Endothelial cell of umbilical vein (primary cell): ENCODE measurements at places on chromosomes 11 and 22. TPM values are rescaled to one million over a fixed set of nuclear protein-coding genes. Genes with fewer than 3 reads are reported as not detected.

Gene FADS3
- polyA plus RNA-seq: 346 and 506 TPM in 2 replicates

Gene SRRD
- polyA plus RNA-seq: 21.4 and 23.4 TPM in 2 replicates

Gene OR52K2
- polyA plus RNA-seq: not detected in 2 replicates

Gene OR5A1
- polyA plus RNA-seq: not detected in 2 replicates

Gene GDPD4
- polyA plus RNA-seq: not detected in 2 replicates

Gene PRR14L
- polyA plus RNA-seq: 10.9 and 13.1 TPM in 2 replicates

DNA sequence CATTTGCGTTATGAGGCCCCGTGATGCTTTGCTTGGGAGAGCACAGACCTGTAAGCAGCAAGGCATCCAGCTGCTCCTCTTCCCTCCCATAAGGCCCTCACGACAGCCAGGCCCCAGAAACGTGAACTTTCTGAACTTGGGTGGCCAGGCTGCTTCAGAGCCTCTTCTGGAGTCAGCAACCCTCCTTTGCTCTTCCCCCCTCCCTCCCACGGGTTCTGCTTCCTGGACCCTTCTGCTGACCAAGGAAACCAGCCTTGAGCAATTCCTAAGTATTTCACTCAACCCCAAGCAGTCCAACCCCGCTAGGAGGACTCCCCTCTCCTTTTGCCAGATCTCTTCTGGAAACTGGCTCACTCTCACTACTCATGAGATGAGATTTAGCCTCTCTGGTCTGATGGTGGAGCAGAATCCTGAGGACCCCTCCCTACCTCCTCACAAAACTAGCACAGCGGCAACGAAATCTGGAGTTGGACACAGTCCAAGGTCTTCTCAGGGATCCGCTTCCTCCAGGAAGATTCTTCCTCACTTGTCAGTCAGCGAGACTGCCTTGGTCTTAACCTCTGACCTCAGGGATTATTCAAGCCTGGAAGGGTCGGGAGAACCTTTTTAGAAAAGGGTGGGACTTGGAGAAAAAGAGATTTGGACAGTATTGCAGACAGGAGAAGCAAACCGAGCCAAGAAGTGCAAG, 86.2 kb downstream of the UBASH3B start:
- H3K27me3 ChIP-seq: no peaks in the 10 kb centered on the region
- peaks cover 24% of the 10 kb centered on the region for H3K4me1 ChIP-seq
- H3K4me3 ChIP-seq: no peak overlapping the region
- no peak overlapping the region for H3K27ac ChIP-seq
- no peak for DNase-seq

DNA sequence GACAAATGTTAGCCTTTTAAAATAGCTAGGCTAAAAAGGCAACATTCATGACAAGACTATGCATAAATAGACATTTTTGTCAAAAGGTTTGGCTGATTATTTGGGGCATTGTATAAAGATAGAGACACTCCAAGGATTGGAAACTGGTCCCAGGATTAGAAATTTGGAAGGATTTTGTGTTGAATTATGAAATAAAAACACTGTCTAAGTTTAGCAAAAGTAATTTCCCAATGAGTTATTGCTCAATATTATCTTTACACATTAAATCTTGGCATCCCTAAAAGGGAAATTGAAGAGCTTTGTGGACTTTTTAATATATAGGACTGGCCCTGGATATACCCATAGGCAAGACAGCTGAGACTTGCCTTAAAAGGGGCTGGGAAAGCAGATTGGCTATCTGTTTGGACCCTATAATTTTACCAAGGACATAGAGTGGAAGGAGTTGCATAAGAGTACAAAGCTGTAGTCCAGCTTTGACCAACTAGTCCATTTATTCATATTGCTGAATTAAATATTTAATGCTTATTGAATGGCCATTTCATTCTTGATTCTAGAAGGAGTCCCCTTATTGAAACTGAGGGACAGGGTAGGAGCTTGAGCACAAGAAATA, 382.7 kb downstream of the METTL15 start:
- no peak overlapping the region for H3K27ac ChIP-seq
- DNase-seq: no peak
- H3K4me1 ChIP-seq: no peaks in the 10 kb centered on the region
- no peaks in the 10 kb centered on the region for H3K36me3 ChIP-seq
- H3K27me3 ChIP-seq: no peaks in the 10 kb centered on the region

- no peak for DNase-seq
- H3K4me3 ChIP-seq: no peak overlapping the region
- H3K36me3 ChIP-seq: no peaks in the 10 kb centered on the region
Observed at GRCh38 chr22:45533703-45534102, 31.0 kb downstream of the FBLN1 start.

DNA sequence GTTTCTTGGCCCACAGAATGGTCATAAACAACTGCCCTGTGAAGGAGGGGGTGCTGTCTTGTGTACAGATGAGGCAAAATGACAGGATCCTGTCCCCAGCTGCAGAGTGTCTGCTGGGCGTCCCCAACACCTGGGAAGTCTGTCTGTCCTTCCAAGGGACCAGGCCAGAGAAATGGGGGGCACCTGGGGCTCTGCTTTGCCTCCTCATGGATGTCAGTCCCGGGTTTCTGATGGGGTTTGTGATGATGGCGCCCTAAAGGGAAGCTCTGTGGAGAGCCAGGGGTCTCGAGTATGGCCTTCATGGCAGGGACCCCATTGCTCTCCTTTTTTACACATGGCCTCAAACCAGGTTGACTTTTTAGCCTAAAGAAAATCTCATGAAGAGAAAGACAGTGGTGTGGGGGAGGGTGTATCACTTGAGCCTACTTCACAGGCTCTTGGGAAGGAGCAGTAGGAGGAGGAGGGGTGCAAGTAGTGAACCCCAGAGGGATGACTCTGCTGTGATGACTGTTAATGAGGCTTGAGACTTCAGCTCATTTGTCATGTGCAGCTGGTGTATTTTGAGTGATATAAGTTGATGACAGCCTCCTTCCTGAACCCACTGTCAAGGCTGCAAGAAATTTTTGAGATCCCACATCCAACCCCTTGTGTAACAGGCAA, 40.6 kb upstream of the TUB start:
- no peaks in the 10 kb centered on the region for H3K36me3 ChIP-seq
- H3K4me3 ChIP-seq: no peak overlapping the region
- no peaks in the 10 kb centered on the region for H3K4me1 ChIP-seq

- H3K36me3 ChIP-seq: no peaks in the 10 kb centered on the region
- DNase-seq: no peak
- H3K27me3 ChIP-seq: no peaks in the 10 kb centered on the region
- no peak overlapping the region for H3K27ac ChIP-seq
- no peak overlapping the region for H3K4me3 ChIP-seq
- H3K4me1 ChIP-seq: no peaks in the 10 kb centered on the region
Observed at GRCh38 chr22:46486996-46487717, 50.3 kb downstream of the CELSR1 start.

- DNase-seq: no peak
- no peak overlapping the region for H3K27ac ChIP-seq
- no peak overlapping the region for H3K4me3 ChIP-seq
- H3K4me1 ChIP-seq: no peaks in the 10 kb centered on the region
- peaks cover 2% of the 10 kb centered on the region for H3K27me3 ChIP-seq
- no peaks in the 10 kb centered on the region for H3K36me3 ChIP-seq
Observed at GRCh38 chr11:18245396-18245795, 3.1 kb downstream of the SAA2 start.

DNA sequence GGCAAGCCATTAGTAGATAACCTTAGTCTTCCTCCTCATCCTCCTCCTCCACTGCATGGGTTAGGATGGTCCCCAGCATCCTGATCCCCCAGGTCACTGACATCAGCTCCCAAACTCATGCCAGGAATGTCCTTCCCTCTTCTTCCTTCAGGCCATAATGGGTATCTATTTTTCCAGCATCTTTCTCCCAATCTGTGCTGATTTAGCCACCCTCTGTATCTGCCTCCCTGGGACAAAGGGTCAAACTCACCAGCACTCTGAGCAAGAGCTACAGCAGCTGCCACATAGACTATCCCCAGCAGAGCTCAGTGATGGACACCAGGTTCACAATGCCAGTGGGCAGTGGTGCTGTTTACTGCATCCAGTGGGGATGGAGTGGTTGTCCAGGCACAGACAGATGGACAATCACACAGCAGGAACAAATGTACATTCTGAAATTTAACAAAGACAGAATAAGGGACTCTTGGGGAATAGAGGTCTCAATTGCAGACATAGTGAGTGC, 115.2 kb upstream of the TOP3B start:
- no peak overlapping the region for H3K4me3 ChIP-seq
- DNase-seq: no peak
- H3K36me3 ChIP-seq: no peaks in the 10 kb centered on the region
- H3K27ac ChIP-seq: no peak overlapping the region

DNA sequence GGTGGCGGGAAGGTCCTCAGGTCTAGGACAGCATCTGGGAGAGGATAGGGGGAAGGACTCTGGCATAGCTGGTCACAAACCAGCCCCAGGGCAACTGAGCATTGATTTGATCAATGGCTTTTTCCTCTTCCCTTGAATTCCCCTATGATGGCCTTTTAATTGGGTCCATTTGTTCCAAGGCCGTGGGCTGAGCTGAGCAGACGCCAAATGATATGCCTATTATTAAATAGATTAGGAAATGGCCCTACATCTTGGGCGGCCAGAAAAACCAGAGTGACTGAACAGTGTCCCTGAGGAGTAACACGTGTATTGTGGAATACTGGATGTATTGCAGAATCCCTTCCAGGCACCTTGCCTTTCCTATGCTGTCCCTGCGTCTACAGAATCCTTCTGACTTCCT, 26.7 kb upstream of the P2RY6 start:
- H3K4me3 ChIP-seq: no peak overlapping the region
- H3K27ac ChIP-seq: no peak overlapping the region
- no peaks in the 10 kb centered on the region for H3K27me3 ChIP-seq
- DNase-seq: no peak
- H3K36me3 ChIP-seq: no peaks in the 10 kb centered on the region

DNA sequence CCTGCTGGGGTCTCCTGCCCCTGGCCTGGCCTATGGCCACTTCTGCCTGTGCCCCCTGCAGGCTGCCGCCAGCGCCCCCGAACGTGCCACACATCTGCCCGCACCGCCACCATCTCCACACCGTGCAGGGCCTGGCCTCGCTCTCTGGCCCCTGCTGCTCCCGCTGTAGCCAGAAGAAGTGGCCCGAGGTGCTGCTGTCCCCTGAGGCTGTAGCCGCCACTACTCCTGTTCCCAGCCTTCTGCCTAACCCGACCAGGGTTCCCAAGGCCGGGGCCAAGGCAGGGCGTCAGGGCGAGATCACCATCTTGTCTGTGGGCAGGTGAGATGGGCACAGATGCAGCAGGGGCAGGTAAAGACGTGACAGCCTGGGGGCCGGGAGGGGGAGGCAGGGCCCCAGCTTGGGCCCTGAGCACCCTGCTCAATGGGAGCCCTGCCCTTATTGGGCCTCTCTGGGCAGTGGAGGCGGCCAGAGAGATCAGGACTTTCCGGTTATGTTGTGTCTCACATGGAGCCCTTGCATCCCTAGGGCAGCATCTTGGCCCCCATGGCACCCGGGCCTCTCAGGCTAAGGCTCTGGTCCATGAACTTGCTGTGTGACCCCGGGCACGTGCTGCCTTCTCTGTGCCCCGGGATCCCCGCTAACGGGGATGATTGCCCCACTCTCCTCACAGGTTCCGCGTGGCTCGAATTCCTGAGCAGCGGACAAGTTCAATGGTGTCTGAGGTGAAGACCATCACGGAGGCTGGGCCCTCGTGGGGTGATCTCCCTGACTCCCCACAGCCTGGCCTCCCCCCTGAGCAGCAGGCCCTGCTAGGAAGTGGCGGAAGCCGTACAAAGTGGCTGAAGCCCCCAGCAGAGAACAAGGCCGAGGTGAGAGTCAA, 18.5 kb downstream of the RELT start:
- no peak overlapping the region for H3K27ac ChIP-seq
- DNase-seq: no peak
- H3K4me1 ChIP-seq: peaks cover 19% of the 10 kb centered on the region
- H3K4me3 ChIP-seq: no peak overlapping the region
- H3K27me3 ChIP-seq: no peaks in the 10 kb centered on the region

DNA sequence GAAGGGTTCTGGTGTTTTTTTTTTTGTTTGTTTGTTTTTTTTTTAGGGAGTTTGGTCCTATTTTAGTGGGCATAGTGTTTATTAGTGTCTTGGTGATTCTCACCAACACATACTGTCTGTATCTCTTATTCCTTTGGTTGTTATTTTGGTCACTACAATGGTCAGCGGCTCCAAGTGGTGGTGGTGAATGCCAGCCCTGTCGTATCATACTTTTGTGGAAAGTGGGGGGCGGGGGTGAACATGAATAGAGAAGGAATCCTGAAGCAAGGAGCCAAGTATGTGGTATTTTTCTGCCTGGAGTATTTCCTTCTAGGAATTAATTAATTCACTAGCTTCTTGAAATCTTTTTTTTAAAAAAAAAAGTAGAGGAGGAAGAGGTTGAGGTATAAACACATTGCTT, 79.6 kb downstream of the GRK3 start:
- no peak overlapping the region for H3K27ac ChIP-seq
- no peak for DNase-seq
- H3K4me3 ChIP-seq: no peak overlapping the region
- no peaks in the 10 kb centered on the region for H3K4me1 ChIP-seq

GRCh38 chr11:60899977-60900376, 6.4 kb downstream of the PRPF19 start:
- peaks cover 9% of the 10 kb centered on the region for H3K4me1 ChIP-seq
- no peak for DNase-seq
- no peak overlapping the region for H3K4me3 ChIP-seq
- H3K27ac ChIP-seq: no peak overlapping the region
- peaks cover 37% of the 10 kb centered on the region for H3K36me3 ChIP-seq

DNA sequence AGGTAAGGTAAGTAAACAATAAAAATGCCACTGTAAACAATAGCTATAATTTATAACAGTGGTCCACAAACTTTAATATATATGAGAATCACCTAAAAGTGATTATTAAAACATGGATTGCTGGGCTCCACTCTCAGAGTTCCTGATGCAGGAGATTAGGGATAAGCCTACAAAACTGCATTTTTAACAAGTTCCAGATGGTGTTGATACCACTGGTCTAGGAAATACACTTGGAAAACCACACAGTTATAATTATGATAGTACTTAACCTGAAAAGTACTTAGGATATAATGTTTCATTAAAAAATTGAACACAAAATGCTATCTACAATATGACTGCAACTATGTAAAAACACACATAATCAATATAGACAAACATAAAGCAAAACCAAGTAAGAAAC, 20.4 kb downstream of the FCHSD2 start:
- H3K4me3 ChIP-seq: no peak overlapping the region
- no peaks in the 10 kb centered on the region for H3K36me3 ChIP-seq
- H3K4me1 ChIP-seq: no peaks in the 10 kb centered on the region
- no peak for DNase-seq
- H3K27ac ChIP-seq: no peak overlapping the region

- H3K27me3 ChIP-seq: no peaks in the 10 kb centered on the region
- peak; percentile 18 for DNase-seq
- no peak overlapping the region for H3K4me3 ChIP-seq
- peaks cover 10% of the 10 kb centered on the region for H3K4me1 ChIP-seq
- peaks cover 68% of the 10 kb centered on the region for H3K36me3 ChIP-seq
- H3K27ac ChIP-seq: peak overlapping the region; percentile 70
Observed at GRCh38 chr11:70420008-70420464, 21.7 kb downstream of the CTTN start.
